ENCODE measurements at places on chromosomes 2 and 18.
A peak's percentile ranks its signal among the peaks of the same experiment; 100 is the strongest.

GRCh38 chr2:200459101-200459500, 50.8 kb downstream of the KCTD18 start:
- no peak for DNase-seq

- no peak for DNase-seq
Measured at GRCh38 chr2:191215666-191216065, 29.5 kb upstream of the MYO1B start.

GRCh38 chr18:53458944-53459580, 765.4 kb downstream of the MBD2 start:
- peak; percentile 59 for DNase-seq

DNA sequence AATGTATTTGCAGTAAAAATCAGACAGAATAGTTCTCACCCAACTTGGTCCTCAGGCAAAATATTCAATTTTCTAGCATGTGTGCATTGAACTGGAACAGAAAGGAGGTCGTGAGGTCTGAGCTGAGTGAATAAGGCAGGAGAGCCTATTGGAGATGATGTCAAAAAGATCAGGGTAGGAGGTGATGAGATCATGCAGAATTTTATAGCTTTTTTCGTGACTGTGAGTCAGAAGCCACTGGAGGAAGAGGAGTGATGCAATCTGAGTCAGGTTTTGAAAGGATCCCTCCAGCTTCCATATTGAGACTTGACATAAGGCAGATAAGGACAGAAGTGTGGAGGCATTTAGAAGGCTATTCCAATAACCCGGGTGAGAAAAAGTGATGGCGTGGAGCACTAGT, 299.5 kb upstream of the SOX11 start:
- DNase-seq, result no peak

- no peak for DNase-seq
Measured at GRCh38 chr18:10293966-10294365, 160.5 kb upstream of the APCDD1 start.

GRCh38 chr2:233915128-233915527, 2.0 kb upstream of the TRPM8 start:
- DNase-seq, result no peak

DNA sequence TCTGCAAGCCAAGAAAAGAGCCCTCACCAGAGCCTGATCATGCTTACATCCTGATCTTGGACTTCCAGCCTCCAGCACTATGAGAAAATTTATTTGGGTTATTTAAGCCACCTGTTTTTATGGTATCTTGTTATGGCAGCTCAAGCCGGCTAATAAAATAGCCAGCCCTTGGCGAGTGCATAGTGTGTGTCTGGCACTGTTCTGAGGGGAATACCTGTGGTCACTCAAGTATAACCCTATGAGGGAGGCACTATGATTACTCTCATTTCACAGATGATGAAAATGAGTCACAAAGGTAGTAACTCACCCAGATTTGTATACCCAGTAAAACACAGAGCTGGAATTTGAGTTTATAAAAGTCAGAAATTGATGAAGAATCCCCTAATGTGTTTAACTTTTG, 556.9 kb upstream of the SETBP1 start:
- no peak for DNase-seq

- DNase-seq, result no peak
Measured at GRCh38 chr2:31693882-31694281, 113.1 kb upstream of the SRD5A2 start.

DNA sequence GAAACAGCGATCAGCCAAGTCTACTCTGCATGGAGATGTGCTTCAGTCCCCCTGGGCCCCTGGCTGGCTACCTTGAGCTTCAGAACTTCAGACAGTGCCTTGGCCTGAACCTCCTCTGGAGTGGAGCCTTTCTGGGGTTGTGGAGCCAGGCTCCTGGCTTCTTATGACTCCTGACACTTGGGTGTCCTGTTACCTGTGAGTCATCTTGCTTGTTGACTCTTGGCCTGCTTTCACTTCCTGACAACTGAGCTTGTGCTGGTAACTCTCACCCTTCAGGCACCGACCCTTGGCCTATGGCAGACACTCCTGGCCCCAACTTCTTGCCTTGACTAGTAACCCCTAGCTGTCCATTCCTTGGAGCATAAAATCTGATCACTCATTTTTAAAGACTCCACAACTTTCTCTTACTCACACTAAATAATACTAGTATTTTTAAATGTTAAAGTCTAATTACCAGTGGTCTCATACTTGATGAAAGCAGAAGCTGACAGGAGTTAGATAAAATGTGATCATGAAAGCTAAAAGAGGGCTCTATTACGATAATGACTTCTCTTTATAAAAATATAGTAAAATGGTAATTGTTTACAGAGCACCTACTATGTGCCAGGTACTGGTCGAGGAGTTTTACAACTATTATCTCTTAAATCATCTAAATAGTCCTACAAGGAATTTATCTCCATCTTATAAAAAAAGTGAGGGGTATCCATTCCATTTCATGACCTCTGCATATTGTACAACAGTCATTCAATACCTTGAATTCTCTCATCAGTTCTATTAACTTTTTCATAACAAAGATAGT, 46.3 kb upstream of the VIT start:
- DNase-seq, result no peak

DNA sequence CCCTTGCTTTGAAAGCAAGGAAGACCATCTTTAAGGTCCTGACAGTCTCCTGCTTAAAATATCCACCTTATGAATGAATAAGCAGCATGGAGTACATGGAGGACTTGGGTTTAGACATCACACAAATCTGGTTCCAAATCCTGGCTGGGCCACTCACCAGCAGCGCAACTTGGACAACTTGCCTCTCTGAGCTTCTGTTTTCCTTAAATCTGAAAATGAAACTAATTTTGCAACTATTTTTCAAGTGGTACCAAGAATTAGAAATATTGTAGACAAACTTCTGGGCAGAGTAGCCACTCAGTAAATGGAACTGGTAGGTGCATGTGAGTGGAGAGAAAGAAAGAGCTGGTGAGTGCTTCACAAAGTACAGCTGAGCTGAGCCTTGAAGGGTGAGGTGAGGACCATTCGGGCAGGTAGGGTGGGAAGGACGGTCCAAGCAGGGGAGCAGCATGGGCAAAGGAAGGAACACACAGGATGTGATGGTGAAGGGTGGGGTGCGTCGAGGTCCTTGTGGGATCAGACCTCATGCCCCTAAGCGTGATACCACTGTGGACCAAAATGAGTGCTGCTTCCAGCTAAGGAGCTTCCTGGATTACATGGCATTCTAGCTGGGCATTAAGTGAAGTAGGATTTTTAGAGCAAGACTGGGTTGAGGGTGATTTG, 14.4 kb upstream of the TET3 start:
- no peak for DNase-seq

DNA sequence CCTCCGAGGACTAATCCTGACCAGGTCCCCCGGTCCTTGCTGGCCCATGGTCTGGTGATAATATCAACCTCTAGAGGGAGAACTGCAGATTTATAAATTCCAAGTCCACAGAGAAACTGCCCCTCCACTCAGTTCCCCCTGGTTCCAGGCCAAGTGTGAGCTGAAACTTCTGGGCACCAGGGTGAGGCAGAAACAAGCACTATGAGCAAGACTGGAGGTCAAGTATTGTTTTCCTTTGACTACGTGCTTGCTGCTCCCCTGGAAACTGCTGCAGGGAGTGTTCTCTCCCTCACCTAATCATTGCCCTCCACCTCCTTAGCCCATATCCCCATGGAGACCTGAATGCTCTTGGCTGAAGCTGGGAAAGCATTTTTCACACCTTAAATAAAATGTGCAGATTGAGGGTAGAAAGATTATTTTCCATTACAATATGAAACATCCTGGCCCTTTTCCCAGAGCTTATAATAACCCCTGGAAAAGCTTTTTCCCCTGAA, 135.2 kb downstream of the RDH14 start:
- DNase-seq, result no peak

DNA sequence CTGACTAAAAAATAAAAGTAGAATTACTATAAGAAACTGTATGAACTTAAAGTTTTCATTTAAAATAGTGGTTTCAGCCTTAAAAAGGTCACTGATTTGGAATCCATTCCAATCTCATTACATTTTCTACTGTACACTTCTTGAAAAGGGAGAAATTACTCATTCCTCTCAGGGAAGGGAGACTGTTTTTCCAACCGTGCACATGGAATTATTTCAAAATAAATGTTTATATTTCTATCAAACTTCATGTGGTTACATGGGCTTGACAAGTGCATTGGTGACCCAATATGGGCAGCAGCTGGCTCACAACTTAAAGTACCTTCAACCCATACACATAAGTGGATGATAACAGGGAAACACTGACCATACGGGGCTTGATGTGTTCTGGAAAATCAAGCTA, 324.5 kb upstream of the THUMPD2 start:
- no peak for DNase-seq

GRCh38 chr2:148901142-148901541, 26.1 kb downstream of the KIF5C start:
- no peak for DNase-seq

- DNase-seq, result no peak
Measured at GRCh38 chr2:240981280-240981679, 17.1 kb upstream of the SNED1 start.

GRCh38 chr2:3291750-3292149, 85.9 kb downstream of the EIPR1 start:
- no peak for DNase-seq

DNA sequence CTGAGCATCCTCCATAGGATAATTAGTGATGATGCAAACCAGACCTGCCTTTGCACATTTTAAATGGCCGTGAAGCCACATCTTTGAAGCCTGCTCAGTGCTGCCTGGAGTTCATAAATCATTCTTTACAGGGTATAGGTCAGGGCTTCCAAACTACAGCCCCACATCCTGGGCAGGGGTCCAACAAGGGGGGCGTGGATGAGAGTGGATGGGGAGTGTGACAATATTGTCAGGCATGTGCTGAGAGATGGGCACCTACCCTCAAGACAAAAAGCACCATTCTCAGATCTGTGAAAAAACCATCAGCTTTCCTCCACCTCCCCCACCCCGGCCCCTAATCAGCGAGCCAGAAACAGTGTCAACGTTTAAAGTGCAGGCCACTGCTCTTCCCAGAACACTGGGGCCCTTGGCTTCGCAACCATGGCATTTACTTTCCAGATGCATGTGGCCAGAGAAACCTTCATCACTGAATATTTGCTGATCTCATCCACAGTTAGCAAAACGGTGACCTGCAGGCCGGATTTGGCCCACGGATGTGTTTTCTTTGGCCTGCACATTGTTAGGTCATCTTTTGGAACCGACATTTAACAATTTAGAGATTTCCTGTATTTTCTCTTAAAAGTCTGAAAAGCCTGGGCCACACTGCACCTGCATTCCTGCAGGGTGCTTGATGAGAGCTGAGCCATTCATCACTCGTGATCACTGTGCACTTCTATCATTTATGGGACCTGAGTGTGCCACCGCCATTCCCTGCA, 130.7 kb downstream of the ANKRD44 start:
- DNase-seq, result no peak

DNA sequence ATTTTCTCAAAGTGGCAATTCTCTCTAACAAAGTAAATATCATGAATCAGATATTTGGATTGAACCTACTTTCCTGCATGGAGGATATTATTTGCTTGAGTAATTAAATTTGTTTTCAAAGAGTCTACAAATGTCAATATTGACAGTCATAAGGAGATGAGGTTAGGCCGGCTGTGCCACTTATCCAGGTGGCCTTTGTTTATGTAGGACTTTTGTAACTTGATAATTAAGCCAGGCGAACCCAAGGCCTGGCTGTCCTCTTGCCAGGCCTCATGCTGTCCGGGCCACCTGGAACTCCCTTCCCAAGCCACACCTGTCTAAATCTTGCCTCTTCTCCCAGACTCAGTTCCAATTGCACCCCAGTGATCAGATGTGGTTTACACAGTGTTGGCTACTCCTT, 255.2 kb downstream of the ACKR3 start:
- no peak for DNase-seq

GRCh38 chr18:79875531-79875919, 75.9 kb downstream of the SLC66A2 start:
- DNase-seq, result no peak

GRCh38 chr2:56239437-56239836, 55.6 kb downstream of the CCDC85A start:
- no peak for DNase-seq

- DNase-seq, result no peak
Measured at GRCh38 chr2:110113961-110114591, 1.5 kb downstream of the MALL start.

DNA sequence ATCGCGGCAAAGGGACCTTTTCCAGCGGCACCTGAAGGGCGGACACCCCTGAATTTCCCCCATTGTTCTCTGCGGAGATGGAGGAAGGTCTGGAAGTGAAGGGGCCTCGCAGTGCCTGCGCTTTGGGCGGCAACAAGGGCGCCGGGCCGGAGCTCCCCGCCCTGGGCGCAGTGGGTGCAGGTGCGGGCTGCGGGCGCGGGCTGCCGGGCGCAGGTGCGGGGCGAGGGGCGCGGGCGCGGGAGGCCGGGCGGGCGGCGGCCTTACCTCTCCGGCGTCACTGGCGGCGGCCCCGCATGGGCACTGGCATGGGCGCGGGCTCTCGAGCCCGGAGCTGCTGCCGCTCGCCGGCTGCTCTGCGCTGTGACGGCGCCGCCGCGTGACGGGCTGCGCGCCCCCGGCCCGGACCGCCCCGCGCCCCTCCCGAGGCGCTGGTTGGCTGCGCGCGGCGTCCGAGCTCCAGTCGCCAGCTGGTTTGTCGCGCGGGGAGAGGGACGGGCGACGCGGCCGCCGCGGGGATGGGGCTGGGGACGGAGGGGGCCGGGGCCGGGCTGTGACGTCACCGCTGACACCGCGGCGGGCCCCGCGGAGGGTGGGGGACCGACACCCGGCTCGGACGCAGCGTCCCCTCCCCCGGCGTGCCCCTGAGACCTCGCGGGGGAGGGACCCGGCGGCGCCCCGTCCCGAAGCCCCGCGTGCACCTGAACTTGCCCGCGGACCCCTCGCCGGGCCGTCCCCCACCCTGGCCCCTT, at the start of gene KIF1A:
TSS of gene KIF1A (minus strand) at position 362 of the 749 bp plus-strand sequence. CDS start 22,467 bp downstream, outside the sequence.
- DNase-seq, result peak; percentile 93

- no peak for DNase-seq
Measured at GRCh38 chr2:70905443-70906421, 30.0 kb upstream of the ATP6V1B1 start.

GRCh38 chr2:20609349-20609994, 41.4 kb downstream of the HS1BP3 start:
- no peak for DNase-seq
